Muscle of arm (tissue), 14 donors: ENCODE measurements at places on chromosomes 2 and 18. TPM values are rescaled to one million over a fixed set of nuclear protein-coding genes. Genes with fewer than 3 reads are reported as not detected.

GRCh38 chr2:43838560-43839267 is at the start of the genes ABCG5 and ABCG8:
ABCG5 (minus strand) TSS chr2:43838839; CDS start chr2:43838679, 160 bp downstream.
ABCG8 (plus strand) TSS chr2:43838971; CDS start chr2:43839054, 83 bp downstream.
- DNase-seq, result no peak

ALPP gene
- polyA plus RNA-seq, result 0.13 TPM

- no peak for DNase-seq
Observed at GRCh38 chr2:126855606-126856005, 43.1 kb upstream of the TEX51 start.

PID1 gene
- polyA plus RNA-seq, result 21.6 TPM

SKA1 gene
- not detected for polyA plus RNA-seq

LIMS4 gene
- 4.1 TPM for polyA plus RNA-seq

GRCh38 chr18:37341473-37342086 is 224.0 kb downstream of the CELF4 start:
- DNase-seq, result no peak

- no peak for DNase-seq
Observed at GRCh38 chr2:236545248-236545658, 24.4 kb upstream of the ACKR3 start.

SPATA3 gene
- polyA plus RNA-seq, result not detected
